GM12891 (cell line): ENCODE measurements at places on chromosomes 12 and 14.
A peak's percentile ranks its signal among the peaks of the same experiment; 100 is the strongest.

- DNase-seq = no peak
Measured at GRCh38 chr12:65999564-66000280, 130.8 kb downstream of the LLPH start.

GRCh38 chr14:24695265-24696241, 61.6 kb upstream of the GZMB start:
- DNase-seq = no peak

- no peak for DNase-seq
Measured at GRCh38 chr12:44372259-44372658, 503.9 kb downstream of the NELL2 start.

DNA sequence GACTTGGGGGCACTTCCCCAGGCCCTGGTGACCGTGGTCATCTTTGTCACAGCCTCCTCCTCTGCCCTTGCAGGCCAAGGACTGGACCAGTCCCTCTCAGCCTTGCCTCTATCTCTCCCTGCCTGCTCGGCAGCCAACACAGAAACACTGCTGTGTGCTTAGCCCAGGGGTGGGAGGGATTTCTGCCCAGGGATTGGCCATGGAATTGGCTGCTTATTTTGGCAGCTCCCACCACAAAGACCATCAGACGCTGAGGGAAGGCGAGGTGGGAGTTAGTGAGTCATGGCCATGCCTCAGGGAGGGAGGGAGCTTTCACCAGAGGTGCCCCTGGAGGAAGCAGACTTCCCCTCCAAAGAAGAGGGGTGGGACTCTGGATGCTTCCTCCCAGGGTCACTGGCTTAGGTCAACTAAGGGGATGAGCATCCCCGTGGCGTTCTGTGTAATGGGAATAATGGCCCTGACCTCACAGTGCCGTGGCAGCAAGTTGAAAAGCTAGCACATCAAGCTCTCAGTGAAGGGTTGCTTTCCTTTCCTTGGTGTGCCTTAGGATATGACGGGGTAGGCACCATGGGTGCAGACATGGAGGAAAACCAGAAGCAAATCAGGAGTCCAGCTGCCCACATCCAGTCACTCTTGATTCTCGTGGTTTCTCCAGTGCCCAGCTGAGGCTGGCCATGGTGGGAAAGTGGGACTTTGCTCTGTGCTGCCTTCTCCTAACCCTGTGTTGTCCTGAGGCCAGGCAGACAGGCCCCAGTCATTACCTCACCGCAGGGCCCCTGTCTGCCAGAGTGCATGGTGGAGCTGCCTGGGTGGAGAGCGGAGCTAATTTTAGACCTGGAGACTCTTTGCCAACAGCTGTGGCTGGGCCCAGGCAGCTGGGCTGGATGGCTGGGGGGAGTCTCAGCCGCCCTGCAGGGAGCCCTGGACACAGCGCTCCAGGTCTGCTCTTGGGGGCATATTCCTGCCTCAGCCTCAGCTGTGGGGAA, 21.4 kb downstream of the B4GALNT3 start:
- DNase-seq = no peak

DNA sequence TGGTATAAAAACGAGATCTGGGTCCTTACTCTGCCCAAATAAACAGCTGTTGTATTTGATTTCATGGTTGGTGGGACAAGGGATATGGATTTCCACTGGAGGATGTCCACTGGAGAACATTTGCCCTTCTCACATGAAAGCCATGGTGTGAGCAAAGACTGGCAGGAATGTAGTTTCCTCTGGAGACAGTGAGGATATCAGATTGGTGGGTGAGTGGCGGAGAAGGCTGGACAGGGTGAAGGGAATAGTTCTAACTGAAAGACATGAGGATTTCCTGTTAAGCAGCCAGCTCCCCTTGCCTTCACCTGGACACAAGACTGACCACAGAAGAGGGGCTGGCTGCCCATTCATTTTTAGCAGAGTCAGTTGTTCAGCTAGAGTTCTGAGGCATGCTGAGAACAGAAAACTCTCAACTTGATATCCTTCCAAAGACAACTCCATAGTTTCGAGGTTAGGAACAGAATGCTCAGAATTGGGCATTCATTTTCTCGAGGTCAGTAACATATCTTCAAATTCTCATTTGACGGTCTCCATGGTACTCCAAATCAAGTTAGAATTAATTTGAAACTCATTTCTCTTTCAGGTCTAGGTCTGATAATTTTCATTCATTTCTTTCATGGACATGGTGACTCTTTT, 365.7 kb downstream of the LRIG3 start:
- DNase-seq = no peak

DNA sequence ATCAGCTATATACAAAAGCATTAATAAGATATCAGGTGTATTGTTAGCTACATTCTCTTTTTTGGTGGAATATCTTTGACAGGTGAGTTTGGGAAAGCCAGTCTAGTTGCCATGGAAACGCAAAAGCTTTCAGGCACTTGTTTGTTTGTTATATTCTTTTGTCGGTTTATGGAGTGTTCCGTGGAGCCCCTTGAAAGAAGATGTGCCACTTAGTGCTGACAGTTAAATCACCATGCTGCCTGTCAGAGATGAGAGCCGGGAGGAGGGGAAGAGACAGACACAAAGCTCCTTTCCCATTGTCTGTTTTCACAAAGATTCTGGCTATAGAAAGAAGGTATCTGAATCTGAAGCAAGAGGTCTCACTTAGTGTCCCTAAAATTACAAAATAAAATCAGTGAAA, 170.8 kb downstream of the SNAPC1 start:
- DNase-seq = no peak

DNA sequence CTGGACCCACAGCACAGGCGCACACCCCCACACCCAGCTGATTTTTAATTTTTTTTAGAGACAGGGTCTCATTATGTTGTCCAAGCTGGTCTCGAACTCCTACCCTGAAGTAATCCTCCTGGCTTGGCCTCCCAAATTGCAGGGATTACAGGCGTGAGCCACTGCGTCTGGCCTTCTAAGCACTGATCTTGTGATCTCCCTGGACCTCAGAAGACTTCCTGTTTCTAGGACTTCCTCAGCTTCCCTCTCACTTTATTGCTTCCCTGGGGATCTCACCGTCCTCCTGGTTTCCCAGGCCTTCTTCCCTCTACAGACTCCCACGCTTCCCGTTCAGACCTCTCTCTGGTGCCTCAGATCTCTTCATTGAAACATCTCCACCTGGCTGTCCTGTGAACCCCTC, 13.8 kb downstream of the ZNF839 start:
- no peak for DNase-seq

DNA sequence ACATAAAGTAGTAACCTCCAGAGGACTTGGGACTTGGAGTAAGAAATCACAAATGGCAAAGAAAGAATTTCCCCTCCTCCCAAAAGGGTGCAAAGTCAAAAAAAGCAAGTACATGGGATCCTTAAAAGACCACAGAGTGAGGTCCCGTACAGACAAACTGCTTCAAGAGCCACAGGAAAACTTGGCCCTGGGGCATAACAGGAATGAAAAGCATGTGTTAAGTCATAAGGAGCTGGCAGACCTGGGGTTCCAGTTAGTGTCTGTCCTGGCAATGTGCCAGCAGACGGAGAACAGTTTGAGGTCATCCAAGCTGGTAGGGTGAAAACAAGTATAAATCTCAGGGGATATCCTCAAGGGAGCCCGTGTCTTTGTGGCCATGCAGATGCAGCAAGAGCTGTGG, 73.2 kb downstream of the HSD17B6 start:
- DNase-seq = no peak

- DNase-seq = no peak
Measured at GRCh38 chr12:71415336-71416231, 24.0 kb upstream of the LGR5 start.

- no peak for DNase-seq
Measured at GRCh38 chr14:95727056-95727700, 13.3 kb upstream of the TCL1A start.

- DNase-seq = no peak
Measured at GRCh38 chr12:2016862-2017545, 12.7 kb upstream of the DCP1B start.

DNA sequence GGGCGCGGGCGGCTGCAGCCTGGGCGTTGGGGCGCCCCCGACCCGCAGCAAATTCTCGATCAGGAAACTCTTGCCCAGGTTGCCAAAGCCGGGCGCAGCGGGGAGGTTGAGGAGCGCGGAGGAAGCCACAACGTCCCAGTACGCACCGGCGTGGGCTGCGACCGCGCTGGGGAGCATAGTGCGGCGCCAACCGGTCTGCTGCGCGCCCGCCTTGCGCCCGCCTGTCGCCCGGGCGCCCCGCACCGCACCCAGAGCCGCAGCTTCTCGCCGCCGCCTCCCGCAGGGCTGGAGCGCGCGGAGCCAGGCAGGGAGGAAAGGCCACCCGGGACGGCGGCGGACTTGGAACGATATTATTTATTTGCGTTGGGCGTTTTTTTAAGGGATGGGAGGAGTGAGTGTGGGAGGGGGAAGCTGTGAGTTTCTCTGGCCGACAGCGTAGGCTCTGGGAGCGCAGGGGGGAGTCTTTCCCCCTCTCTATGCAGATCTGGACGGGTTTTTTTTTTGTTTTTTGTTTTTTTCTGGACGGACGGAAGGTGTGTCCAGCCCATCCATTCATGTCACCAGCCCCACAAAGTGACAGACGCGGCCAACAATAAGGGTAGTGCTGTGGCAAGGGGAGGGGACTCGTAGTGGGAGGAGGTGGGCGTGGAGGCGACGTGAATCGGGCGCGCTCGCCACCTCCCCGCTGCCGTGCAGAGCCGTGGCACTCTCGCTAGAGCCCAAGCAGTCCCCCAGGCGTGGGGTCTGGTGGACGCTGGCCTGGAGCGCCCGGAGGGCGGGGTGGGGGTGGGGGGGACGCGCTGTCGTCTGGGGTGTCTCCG, at the start of gene DBX2:
Gene DBX2, minus strand, starts transcription at position 349 of the 821 bp plus-strand sequence. Its CDS starts 172 bp downstream, at position 177.
- DNase-seq = no peak

- DNase-seq = no peak
Measured at GRCh38 chr14:37027188-37027824, 145.1 kb downstream of the SLC25A21 start.

- no peak for DNase-seq
Measured at GRCh38 chr12:78804262-78804661, 60.3 kb upstream of the SYT1 start.

DNA sequence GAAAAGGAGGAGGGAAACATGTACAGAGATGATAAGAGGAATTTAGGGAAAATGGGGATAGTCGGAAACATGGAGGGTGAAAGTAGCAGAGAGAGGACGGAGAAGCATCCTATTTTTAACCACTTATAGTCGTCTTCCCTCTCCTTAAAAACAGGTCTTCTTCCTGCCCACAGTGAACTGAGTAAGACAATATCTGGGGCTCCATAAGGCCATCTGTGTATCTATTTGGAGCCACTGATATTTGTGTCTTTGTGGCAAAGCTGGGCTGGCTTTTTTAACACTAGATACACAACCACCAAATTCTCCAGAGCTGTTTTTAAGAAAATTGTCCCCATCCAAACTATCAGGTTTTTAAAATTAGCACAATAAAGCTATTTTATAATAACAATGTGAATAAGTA, 109.5 kb upstream of the RAP1B start:
- DNase-seq = no peak

GRCh38 chr12:19125325-19125724, 4.2 kb upstream of the PLEKHA5 start:
- DNase-seq = no peak

- peak; percentile 65 for DNase-seq
Measured at GRCh38 chr12:50057000-50057841, at the start of gene ASIC1. TSS of gene ASIC1 (plus strand) at chr12:50057596. CDS start at chr12:50058767, 1,171 bp downstream.

DNA sequence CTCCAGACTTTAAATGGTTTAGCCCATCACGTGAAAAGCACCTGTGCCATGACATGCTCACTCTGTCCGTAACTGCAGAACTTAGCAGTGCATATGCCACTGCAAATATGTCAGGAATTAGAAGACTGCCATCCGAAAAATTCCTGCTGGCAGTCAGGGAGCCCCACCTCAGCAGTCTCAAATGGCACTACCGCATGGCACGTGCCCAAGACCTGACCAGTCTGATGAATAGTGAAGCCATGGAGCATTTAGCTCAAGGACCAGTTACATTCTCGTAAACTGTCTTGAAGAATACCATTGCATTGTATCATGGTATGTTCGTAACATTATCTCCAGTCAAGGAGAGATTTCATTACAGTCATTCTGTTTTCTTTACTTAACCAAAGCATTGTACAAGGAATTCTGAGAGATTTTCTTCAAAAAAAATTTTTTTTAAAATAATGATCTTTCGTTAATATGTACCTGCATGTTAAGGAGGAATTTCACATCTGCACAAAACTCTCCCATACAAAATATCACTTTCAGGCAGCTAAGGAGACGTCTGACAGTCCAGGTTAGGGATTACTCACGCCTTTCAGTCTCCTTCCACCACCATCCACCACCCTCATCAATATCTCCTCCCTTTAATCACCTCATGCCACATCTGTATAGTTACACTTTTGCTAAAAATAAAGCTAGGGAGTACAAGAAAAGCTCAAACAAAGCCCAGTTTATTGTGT, 138.5 kb downstream of the ANO2 start:
- no peak for DNase-seq

DNA sequence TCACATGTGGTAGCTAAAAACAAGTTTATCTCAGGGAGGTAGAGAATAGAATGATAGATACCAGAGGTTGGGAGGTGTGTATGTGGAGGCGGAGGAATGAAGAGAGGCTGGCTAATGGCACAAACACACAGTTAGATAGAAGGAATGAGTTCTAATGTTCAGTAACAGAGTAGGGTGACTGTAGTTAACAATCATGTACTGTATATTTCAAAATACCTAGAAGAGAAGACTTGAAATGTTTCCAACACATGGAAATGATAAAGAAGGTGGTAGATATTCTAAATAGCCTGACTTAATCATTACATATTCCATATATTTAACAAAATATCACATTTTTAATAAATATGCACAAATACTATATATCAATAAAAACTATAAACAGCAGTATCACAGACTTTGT, 8.9 kb upstream of the IFNG-AS1 start:
- DNase-seq = no peak

DNA sequence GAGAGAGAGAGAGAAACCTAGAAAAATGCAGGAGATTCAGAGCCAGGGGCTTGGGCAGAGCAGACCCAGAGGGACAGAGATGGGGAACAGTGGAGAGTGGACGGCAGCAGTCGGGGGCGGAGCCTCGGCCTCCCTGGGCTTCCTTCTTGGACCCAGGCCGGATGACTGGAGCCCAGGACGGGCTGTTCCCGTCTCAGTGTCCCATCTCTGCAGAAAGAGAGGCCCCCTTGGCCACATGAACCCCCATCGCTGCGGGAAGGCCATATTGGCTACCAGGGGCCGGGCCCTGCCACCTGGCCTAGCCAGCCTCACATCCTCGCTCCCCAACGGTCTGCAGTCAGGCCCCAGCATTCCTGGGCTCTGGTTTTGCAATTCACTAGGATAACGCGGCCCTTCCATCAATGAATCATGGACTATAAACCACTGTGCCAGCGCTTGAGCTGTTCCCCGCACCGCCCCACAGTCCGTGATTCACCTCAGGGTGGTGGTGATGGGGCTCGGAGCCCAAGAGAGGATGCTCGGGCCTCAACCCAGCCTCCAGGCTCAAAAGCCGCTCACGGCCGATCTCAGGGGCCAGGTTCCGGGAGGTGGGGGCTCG, 116.5 kb downstream of the RFLNA start:
- no peak for DNase-seq

DNA sequence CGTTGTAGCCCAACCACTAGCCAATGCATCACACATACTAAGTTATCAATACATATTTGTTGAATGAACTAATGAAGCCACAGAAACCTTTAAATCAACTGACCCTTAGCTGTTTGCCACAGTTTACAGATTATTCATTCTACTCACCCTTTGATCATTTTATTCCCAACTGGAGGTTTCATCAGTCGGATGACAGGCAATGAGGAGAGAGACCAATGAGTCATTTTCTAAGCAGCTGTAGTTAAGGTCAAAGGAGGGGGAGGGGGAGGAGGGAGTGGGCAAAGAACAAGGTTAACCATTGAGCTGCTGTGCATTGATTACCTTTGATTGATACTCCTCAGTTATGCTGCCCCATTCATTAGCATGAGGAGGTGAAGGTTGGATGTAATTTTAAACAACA, 469.5 kb downstream of the VRK1 start:
- DNase-seq = no peak
